ENCODE measurements at places on chromosomes 1 and 21.
A peak's percentile ranks its signal among the peaks of the same experiment; 100 is the strongest.

- no peak for DNase-seq
Measured at GRCh38 chr1:234734869-234735268, 124.9 kb upstream of the IRF2BP2 start.

- DNase-seq, result no peak
Measured at GRCh38 chr1:24855474-24855873, 74.6 kb downstream of the RUNX3 start.

DNA sequence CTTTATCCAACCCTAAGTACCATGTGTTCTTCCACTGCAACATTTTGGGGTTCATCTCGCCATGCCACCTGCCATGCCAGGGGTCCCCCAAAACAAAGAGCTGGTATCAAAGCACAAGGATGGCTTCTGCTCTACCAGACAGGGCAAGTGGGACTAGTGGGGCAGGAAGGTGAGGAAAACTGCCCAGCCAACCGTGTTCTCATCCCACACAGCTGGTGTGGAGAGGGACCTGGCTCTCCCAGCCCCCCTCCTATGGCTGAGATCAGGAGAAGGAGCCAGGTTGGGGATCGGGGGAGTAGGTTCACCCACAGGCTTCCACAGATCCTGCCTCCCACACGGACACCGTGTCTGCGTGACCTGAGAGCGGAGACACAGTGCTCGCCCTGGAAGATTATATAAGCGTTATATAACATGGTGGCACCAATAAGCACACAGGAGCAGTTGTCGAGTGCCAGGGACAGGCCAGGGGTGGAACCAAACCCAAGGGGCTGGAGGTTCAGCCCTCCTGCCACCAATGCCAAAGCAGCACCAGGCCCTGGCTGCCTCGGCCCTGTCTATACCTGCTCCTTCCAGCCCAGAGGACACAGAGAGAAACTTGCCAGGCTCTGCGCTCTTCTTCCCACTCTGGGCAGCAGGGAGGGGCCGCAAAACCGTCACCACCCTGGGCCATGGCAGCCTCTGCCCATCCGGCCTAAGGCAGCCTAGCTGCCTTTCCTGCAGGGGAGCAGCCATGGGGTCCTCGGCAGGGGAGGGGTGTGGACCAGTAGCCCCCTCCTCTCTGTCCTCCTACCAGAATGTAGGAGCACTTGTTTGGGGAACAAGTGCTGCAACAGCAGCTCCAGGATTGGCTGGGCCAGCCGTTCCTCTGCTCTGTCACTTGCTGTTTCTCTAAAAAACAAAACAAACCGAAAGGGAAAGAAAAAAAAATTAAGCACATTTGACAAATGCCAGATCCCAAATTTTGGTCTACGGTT lies 43.5 kb downstream of the CD34 start:
- DNase-seq, result no peak

GRCh38 chr1:60678391-60678790 lies 404.0 kb upstream of the NFIA start:
- no peak for DNase-seq

DNA sequence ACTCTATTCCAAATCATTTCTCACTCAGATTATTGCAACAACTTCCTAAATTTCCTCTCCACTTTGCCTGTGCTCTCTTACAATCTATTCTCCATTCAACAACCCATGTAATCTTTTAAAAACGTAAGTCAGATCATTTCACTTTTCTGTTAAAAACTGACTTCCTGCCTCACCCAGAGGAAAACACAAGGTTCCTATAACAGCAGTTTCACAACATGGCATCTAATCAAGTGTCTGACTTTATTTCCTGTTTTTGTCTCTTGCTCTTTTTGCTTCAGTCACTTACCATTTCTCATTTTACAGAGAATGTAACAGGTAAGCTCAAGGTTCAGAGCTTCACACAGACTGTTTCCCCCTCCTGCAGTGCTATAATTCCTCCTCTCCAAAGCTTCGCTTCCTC lies 560.7 kb downstream of the LRRIQ3 start:
- no peak for DNase-seq

- DNase-seq, result no peak
Measured at GRCh38 chr1:107523061-107523460, 382.2 kb downstream of the NTNG1 start.

DNA sequence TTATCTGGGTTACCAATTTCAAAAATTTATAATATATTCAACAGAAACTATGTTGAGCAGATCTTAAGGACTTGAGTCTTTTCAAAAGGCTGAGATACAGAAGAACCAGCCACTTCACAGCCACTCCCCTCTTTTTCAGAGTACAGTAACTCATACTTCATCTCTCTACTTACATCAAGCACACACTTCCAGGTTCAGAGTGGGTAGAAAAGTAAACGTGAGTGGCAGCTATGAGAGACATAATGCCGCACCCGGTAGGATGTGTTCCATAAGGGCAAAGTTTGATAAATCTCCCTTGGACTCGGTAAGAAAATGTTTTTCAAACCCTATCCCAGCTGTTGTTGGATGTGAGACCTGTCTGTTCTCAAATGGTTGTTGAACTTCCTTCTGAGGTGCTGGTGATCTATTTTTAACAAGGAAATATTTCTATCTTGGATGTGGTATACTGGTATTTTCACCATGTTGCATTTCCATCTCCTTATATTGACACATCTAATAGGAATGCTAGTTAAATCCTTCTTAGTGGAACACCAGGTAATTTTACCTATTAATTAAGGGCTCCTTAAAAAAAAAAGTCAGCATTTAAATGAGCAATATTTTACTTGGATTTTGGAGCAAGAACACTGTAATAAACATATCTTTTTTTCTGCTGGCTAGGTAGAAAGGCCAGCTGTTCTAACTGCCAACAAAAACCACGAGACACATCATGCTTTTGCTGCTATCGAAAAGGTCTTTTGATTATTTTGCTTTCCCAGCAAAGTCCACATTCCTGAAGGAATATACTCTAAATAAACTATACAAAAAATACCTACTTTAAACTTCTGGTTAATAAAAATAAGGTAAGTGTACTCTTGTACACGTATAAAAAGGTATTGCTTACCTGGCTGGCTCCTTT lies 28.2 kb downstream of the CNN3 start:
- DNase-seq, result no peak

GRCh38 chr1:223074445-223075300 lies 68.4 kb downstream of the TLR5 start:
- DNase-seq, result peak; percentile 77

DNA sequence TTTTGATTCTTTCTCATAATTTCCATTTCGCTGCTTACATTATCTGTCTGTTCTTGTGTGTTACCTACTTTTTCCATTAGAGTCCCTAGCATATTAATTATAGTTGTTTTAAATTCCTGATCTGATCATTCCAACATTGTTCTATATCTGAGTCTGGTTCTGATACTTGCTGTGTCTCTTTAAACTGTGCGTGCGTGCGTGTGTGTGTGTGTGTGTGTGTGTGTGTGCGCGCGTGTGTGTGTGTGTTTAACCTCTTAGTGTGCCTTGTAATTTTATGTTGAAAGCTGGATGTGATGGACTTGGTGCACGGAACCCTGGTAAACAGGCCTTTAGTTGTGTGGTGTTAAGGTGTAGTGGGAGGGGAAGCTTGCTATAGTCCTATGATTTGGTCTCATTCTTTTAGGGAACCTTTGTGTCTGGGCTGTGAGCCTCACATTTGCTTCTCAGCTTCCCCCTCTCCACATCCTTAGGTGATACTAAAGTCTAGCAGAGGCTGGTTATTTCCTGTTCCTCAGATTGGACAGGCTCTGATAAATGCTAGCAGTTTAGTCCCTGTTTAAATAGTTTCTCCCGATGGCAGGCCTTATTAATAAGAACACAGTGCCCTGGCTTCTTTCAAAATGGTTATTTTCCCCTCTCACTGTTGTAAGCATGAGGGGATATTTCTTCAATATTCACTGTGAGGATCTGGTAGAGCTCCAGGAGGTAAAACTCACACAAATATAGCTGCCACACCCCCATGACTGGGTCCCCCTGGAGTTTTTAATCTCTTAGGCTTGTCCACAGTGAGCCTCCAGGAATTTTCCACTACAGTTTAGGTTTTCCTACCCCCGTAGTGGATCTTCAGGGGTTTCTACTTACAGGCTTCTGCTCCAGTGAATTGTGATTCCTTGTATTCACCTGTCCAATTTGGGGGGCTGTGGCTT lies 118.3 kb downstream of the GALNT2 start:
- DNase-seq, result no peak

DNA sequence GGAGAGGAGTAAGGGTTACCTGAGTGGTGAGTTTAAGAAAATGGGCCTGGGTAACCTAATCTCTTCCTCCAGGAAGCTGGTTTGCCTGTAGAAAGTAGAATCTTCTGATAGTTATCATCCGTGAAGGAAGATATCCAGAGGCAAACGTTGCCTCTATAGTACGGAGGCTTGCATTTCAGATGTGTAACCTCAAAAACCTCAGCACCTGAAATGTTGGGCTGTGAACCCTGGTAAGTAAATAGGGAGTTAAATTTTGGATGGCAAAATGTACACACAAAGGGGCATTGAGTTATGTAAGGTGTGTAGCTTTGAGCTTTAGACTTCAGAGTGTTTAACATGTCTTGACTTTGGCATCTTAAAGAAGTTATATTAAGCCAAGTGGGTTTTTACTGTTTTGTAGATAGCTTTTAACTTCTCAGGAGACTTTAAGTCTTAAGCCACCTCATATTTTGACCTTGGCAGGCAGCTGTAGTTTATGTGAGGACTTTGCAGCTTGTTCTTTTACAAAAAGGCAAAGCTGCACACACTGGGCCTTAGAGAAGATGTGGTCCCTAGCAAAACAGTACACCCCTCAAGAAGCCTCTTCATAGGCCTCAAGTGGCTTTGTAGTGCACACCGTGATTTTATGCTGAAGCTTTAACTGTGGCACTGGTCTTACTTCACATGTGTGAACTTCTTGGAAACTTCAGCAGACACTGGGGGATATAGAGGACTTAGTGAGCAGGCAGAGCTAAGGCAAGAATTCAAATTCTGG lies 83.4 kb downstream of the SNRPE start:
- no peak for DNase-seq
